ENCODE measurements at places on chromosomes 16 and 17.

DNA sequence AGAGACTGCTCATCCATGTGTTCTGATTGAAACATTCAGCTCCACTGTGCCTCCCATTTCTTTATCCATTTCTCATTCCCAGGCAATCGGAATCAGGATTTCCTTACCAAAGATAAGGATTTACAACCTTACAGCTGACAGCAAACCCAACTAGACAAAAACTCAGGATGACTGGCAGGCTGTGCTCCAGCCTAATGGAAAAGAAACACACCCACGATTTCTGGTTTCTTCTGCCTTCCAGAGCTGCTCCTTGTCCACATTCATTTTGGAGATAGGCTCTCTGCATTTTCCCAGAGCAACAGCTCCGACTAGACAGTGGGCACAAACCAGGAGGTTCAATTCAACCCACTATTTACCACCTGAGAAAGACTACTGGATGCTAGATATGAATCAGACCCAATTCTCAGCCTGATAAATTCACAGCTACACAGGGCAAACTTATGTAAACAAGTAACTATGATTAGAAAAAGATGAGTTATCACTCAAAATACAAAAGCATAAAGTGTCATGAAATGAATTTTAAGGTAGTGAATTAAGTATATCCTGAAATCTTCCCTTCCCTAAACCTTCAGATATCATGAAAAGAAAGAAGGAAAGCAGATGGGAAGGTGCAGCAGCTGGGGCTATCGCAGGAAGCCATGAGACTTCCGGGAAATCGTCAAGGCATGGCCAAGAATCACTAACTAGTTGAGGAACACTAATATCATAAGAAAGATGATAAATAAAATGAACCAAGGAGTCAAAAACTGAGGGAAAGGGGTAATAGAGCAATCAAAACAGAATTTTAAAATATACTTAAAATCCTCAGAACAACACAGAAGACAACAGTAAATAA lies 44.8 kb upstream of the CLEC18B start:
- no peak for DNase-seq

GRCh38 chr16:71526111-71526631 lies at the start of gene CHST4:
Gene CHST4, plus strand, starts transcription at chr16:71526426. Its CDS starts 10,252 bp downstream, at chr16:71536678.
- no peak for DNase-seq

GRCh38 chr16:50501251-50501650 lies 46.9 kb upstream of the NKD1 start:
- DNase-seq, result no peak

GRCh38 chr16:47528431-47528830 lies 67.3 kb downstream of the PHKB start:
- DNase-seq, result no peak

GRCh38 chr16:21222495-21223337 lies 10.8 kb upstream of the ANKS4B start:
- no peak for DNase-seq

DNA sequence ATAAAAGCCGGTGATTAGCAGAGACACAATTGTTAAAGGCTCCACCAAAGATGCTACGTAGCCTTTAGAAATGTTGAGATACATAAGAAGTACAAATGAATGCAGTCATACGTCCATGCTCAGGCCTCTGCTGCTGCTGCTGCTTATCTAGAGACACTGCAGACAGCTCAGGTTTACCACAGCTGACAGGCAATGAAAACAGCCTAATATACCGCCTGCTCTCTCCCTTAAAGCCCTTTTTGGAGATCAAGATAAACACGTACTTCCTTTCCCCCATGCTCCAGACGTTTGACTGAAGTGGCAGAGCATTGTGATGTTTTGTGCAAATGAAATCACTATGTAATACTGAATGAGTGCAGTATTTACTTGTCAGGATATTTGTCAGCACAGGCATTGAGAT lies 185.3 kb downstream of the AATF start:
- DNase-seq, result no peak

GRCh38 chr17:48074322-48075081 lies 26.3 kb downstream of the NFE2L1 start:
- peak; percentile 53 for DNase-seq

- DNase-seq, result no peak
These were observed 12.2 kb downstream of the NOL11 start for GRCh38 chr17:67729903-67730302.

DNA sequence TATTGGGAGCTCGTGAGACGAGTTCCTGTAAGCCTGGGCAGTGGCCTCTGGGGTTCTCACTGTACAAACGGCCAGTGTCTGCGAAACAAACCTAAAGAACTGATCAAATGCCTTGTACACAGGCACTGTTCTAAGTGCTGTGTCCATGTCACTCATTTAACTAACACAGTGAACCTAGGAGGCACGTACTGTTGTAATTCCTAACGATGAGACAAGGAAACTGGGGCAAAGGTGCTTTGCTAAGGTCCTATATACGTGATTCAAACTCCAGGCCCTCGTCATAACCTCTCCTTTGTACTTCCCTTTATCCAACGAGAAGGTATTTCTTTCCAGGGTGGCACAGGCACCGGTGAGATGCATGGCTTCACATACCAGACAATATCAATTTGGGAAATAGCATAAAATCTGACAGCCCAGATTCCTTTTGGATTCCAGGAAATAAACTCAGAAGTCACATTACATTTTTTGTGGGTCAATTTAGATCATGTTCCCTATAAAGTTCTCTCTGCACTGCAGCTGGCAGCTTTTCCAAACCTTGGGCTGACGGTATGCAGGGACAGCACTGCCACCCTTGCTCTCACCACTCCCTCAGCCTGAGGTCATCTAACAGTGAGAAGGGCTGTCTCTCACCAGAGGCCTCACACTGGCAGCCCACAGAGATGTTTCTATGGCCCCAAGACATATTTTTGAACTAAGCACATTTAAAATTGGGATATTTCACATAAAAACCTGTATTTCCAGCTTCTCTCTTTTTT lies 18.3 kb downstream of the GLYR1 start:
- DNase-seq, result no peak

GRCh38 chr17:75679706-75680211 lies 12.6 kb downstream of the SAP30BP start:
- DNase-seq, result no peak

- DNase-seq, result no peak
These were observed 12.3 kb upstream of the CARMIL2 start for GRCh38 chr16:67632415-67633172.

DNA sequence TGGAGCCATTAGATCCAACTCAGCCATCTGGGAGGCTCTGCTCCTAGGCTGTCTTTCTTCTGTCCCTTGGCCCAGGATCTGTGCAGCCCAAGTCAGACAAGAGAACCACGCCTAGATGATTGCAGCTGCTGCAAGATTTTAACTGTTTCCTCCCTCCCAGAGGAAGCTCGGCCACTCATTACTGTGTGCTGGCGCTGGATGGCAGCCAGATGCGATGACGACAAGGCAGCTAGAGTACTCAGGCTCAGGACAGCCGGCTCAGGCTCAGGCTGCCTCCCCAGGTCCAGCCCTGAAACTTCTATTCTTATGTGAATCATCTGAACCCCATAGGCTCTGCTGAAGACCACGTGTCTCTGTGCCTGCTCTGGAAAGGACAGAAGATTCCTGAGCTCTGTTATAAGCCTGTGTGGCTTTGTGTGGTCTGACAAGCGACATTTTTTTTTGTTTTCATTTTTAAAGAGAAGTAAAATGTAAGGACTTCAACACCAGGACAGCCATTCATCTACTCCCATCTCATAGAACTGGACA lies 32.1 kb upstream of the FBXW10B start:
- DNase-seq, result peak; percentile 98

DNA sequence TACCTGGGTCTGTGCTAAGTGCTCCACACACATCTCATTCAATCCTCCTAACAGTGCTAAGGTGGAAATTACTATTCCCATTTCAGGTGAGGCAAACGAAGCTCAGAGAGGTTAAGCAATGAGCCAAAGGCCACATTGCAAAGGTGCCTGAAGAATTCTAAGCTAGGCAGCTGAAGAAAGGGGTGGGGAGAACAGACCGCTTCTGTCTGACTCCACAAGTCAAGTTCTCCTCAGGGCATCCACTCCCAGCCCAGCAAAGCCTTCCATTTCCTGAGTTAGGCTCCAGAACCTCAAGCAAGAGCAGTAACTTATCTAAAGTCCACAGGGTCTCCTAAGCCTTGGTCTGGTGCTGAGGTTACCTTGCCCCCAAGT lies 27.0 kb upstream of the MRPS23 start:
- no peak for DNase-seq

DNA sequence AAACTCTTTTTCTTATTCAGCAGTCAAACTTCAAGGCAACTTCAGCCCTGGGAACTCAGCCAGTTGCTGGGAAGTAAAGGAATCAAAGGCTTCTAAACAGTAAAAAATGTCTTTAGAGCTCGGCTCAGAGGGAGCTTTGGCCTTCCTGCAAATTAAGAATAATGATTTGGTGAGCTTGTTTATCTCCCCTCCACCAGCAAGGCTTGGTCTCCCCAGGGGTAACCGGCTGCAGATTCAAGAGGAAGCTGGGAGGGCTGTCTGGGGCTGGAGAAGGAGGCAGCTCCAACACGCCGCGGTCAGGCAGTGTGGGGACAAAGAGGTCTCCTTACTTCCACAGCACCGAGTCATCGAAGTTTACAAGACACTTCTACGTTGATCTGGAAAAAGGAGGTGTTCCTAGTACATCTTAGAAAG lies 17.7 kb upstream of the DOC2B start:
- no peak for DNase-seq

DNA sequence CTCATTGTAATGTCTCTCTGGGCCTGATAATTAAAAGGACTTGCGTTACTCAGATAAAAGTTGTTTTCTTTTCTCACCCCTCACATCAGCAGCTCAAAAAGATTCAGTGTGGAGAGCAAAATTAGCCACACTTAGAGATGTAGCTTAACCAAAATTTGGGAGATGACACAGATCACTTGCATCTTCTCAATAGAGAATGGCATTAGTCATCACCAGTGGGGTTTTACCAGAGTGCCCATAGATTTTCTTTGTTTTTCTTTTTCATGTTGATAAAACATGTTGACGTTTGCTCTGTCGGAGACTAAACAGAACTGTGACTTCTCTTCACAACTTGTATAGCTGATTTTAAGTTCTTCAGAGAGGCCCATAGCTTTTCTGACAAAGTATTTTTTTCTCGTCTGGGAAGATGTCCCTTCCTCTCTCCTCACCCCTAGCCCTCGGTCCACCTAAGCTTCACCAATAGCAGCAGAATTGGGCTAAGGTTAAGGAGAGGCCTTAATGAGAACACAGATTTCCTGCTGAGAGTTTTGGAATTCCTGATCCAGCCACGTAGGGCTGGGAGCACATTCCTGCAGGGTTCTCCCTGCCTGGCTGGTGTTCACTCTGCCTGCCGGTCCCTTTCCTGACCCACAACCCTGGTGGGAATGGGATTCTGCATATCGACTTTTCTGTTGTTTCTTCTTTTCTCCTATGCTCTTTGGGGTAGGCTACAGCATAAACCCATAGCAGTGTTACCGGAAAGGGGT lies 92.6 kb downstream of the CACNG3 start:
- no peak for DNase-seq

DNA sequence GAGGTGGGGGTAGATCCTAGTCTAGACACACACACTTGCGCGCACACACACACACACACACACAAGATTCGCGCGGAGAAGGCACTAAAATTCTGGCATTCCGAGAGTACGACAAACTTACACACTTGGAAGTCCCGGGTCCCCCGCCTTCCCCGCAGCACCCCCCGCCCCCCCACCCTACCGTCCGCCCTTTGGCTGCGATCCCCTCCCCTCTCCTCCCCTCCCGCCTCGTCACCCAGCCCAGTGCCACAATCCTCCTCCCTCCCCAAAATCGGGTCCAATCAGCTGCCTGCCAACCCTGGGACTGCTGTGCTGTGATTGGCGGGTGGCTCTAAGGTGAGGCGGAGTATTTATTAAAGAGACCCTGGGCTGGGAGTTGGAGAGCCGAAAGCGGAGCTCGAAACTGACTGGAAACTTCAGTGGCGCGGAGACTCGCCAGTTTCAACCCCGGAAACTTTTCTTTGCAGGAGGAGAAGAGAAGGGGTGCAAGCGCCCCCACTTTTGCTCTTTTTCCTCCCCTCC lies at the start of gene SOX9:
SOX9 (plus strand) TSS at position 379 of the 522 bp plus-strand sequence. CDS start 372 bp downstream, outside the sequence.
- DNase-seq, result peak; percentile 85

GRCh38 chr17:7502987-7503386 lies 18.8 kb downstream of the POLR2A start:
- DNase-seq, result no peak

DNA sequence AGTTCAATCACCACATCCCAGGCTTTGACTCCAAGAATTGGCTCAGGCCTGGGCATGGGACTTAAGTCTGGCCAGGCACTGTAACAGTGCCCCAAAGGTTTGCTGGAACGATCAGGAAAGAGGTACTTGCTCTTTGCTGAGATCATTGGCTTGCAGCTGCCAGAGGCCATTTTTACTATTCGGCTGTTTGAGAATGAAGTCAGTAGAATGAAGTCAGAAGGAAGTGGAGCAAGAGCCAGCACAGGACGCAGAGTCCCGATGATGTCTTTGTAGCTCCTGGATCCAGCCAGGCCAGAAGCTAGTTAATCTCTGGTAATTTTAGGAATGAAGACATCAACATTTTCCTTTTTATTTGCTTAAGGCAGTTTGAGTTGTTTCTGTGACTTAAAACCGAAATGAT lies 195.5 kb downstream of the RAB11FIP4 start:
- no peak for DNase-seq

GRCh38 chr16:1871974-1872635 lies at the start of gene MEIOB:
Gene MEIOB, minus strand, starts transcription at chr16:1872164. Its CDS starts 3,989 bp downstream, at chr16:1868175.
- no peak for DNase-seq

DNA sequence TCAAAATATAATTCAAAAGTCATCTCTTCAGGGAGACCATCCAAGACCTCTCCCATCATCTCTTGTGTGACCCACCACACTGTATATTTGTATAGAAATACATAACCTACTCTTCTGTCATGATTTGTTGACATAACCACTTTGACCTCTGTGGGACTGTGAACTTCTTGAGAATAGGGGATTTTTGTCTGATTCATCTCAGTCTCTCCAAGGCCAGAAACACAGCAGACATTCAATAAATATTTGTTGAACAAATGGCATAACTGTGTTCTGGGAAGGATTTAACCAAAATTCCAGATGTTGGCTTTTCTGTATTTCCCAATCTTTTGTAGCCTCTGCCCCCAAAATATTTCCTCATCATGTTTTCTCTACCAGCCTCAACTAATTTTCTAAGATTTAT lies 169.7 kb downstream of the CDH11 start:
- DNase-seq, result no peak

DNA sequence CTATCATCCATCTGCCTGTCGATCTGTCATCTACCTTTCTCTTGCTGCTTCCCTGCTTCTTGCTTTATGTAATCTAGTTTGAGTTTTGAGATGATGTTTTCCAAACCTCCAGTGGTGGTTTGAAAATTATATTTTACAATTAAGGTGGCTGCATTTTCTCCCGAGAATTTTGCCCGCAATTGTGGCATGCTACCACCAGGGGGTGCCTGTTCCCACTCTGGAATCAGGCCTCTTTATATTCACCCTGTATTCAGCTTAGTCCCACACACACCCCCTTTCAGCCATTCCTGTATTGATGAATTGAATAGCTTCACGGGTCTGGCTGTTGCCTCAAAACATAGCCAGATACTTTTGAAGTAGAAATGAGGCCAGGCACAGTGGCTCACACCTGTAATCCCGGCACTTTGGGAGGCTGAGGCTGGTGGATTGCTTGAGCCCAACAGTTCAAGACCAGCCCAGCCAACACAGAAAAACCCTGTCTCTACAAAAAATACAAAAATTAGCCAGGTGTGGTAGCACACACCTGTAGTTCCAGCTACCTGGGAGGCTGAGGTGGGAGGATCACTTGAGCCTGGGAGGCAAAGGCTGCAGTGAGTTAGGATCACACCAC lies 3.2 kb downstream of the PRSS22 start:
- DNase-seq, result no peak

All from Panc1 (cell line).